Pancreas (tissue), 10 donors: ENCODE measurements at places on chromosomes 4 and X. TPM values are rescaled to one million over a fixed set of nuclear protein-coding genes. Genes with fewer than 3 reads are reported as not detected.

The ITIH6 gene
- polyA plus RNA-seq: not detected

The ZNF185 gene
- polyA plus RNA-seq: 2.2 TPM

The TCP11X2 gene
- polyA plus RNA-seq: not detected

The ODAM gene
- polyA plus RNA-seq: 0.61 TPM

The USP17L11 gene
- polyA plus RNA-seq: not detected

The SLC9A6 gene
- polyA plus RNA-seq: 6.2 TPM

The GPC3 gene
- polyA plus RNA-seq: 0.95 TPM

The PF4V1 gene
- not detected for polyA plus RNA-seq

The OPRPN gene
- not detected for polyA plus RNA-seq

The SOD3 gene
- 21.2 TPM for polyA plus RNA-seq

The DCAF12L2 gene
- 0.02 TPM for polyA plus RNA-seq

The CDKL5 gene
- polyA plus RNA-seq: 0.76 TPM

The DUX4 gene
- not detected for polyA plus RNA-seq

The LRP2BP gene
- polyA plus RNA-seq: 2.1 TPM

The IQCM gene
- not detected for polyA plus RNA-seq

The EMCN gene
- polyA plus RNA-seq: 4.6 TPM

The TSPAN6 gene
- polyA plus RNA-seq: 22.8 TPM

The F11 gene
- polyA plus RNA-seq: 65.3 TPM

The SLC26A1 gene
- 1.6 TPM for polyA plus RNA-seq

The ADH1A gene
- polyA plus RNA-seq: 2.1 TPM

The STX18 gene
- polyA plus RNA-seq: 35.9 TPM

The NEUROG2 gene
- polyA plus RNA-seq: not detected

The IL2RG gene
- polyA plus RNA-seq: 1.3 TPM

The DCAF4L1 gene
- 0.09 TPM for polyA plus RNA-seq
